Endothelial cell (in vitro differentiated cells): ENCODE measurements at places on chromosomes 2 and 18.

GRCh38 chr18:22705328-22705727, 227.8 kb upstream of the RBBP8 start:
- no peak for DNase-seq

- no peak for DNase-seq
Observed at GRCh38 chr2:42618972-42619371, 50.5 kb downstream of the MTA3 start.

DNA sequence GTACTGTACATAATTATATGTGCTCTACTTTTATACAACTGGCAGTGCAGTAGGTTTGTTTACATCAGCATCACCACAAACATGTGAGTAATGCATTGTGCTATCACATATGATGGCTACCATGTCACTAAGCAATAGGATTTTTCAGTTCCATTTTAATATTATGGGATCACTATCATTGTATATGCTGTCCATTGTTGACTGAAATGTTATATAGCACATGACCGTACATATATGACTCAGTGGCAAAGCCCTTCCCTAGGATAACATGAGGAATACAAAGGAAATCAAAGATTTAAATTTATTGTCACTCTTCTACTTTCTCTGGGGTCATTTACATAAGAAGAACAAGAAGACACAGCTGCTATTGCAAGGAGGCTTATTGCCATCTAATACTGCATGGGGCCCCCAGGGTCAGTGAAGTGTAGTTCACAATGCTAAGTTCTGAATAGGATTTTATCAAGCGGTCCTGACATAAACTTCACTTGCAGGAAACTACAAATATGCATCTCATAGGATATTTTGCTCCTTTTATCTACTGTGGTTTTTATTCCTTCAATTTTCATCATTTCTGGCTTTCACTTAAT, 21.8 kb downstream of the PDE1A start:
- DNase-seq, result no peak

GRCh38 chr2:143051465-143051864, 77.8 kb upstream of the ARHGAP15 start:
- DNase-seq, result no peak

DNA sequence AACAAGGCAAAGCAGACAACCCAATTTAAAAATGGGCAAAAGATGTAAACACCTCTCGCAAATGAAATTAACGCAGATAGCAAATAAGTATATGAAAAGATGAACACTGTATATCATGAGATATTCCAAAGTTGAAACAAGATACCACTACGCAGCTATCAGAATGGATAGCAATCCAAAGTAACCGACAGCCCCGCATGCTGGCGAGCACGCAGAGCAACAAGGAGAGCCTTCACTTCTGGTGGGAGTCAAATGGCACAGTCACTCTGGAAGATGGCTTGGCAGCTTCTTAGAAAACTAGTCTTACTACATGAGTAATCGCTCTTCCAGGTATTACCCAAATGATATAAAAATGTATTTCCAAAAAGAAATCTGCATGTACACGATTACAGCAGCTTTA, 1.4 kb downstream of the NDUFA10 start:
- DNase-seq, result no peak

DNA sequence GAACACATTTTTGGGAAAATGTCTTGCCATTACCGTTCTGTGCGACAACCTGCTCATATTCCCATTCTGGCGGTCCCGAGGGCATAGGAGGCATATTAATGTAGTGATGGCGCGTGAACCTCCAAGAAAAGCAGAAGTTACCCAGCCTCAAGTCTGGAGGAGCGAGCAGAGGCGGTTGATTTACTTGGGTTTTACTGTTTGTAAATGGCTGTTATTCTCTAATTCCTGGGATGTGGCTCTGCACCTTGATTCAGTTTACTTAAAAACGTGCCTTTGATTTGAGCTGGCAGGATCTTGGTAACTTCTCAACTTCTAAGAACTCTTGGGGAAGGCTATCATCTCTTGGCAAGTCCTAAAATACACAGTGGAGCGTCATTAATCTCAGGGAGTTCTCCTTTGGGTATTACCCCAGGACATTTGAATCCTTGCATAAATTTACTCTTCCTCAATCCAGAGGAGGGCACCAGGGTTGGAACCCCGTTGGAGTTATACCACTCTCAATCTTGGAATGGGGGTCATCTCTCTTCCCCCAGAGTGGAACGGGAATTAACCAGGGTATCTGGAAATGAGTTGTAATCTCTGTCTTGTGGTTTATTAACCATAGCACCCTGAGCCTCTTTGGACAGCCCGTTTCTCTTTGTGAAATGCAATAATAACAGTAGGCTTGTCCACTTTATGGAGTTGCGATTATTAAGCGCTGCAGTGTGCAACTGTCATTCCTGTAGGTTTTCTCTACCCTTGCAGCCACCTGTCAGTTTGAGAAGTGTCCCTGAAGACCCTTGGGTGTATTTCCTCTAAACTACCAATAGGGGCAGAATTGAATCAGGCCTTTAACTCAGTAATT, 2.1 kb downstream of the HK2 start:
- no peak for DNase-seq

DNA sequence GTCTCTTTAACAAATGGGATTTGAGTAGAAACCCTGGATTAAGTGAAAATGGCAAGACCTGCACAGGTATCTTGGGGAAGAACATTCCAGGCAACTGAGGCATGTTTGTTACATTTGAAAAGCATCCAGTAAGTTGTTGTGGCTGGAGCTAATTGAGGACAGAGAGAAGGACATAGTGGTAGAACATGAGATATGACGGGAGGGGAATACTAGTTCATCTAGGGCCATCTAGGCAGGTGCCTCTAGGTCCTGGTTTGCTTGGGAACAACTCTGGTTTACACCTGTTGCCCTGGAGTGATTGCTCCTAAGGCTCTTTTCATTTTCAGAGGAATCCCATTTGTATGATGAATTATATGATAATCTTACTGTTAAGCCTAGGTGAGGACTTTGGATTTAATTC, 19.7 kb upstream of the CCDC141 start:
- no peak for DNase-seq

DNA sequence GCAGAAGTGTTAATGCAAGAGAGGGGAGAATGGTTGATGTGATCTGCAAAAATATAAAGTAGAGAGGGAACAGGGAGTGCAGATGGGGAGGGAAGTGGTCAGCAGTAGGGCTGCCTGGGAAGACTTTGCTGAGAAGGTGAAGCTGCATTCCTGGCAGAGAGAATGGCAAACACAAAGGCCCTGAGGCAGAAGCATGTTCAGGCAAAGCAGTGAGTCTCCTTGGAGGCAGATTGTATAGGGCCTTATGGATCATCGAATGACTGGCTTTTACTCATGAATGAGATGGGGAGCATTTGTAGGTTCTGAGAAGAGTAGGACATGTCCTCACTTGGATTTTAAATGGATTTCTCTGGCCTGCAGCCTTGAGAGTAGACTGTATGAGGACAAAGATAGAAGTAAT, 9.5 kb downstream of the ITGA6 start:
- DNase-seq, result no peak
